Hippocampal formation (tissue), 2 donors: ENCODE measurements at places on chromosomes 2 and 18.

DNA sequence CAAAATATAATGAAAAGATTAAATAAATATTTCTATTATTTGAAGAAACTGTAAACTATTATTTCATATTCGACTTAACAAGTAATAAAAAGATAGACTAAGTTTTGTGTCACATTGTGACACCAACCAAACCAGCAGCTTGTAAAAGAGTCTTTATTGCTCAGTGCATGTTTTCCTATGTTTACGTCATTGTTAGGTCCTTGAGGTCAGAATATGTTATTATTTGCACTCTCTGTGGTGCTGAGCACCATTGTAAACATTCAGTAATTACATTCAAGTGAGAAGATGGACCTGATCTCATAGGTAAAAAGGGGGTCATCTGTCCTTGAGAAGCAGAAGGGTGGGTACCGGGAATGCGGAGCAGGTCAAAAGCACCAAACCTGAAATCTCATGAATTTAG lies 1999.1 kb upstream of the CELF4 start:
- DNase-seq: no peak

DNA sequence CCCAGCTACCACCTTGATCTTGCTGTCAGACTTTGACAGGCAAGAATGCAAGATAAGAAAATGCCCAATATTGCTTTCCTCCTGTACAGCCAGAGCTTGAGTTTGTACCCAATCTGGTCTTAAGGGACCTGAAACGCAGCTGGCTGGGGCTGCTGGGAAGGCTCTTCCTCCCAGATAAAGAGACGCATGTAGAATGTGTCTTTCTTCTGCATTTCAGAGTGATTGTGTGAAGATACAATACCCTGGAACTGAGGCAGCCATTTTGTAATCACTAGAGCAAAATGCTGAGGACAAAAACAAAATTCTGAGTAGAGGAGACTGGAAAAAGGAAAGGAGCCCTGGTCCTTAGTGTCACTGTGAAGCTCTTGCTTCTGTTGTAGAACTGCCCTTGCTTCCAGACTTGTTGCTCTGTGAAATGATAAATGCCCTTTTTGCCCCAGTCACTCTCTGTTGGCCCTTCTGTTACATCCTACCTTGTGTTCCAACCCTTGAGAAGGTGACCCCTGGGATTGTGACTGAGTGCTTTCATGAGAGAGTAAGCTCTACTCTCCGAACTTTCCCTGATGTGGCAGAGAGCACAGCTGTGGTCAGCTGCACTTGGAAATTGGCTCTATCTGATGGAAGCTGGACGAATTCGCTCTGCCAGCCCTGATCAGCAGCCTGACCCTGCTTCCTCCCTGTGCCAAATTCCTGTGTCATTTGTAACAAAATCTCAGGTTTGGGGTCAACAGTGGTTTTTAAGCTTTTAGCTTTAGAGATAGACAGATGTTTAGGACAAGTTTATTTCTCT lies 137.4 kb upstream of the RBMS1 start:
- DNase-seq: no peak

- no peak for DNase-seq
These were observed 72.7 kb upstream of the ITPRID2 start for GRCh38 chr2:181818840-181819239.

GRCh38 chr18:49030138-49030537 lies 79.4 kb upstream of the SMAD7 start:
- no peak for DNase-seq

GRCh38 chr2:233280114-233280693 lies 27.4 kb upstream of the SAG start:
- no peak for DNase-seq

DNA sequence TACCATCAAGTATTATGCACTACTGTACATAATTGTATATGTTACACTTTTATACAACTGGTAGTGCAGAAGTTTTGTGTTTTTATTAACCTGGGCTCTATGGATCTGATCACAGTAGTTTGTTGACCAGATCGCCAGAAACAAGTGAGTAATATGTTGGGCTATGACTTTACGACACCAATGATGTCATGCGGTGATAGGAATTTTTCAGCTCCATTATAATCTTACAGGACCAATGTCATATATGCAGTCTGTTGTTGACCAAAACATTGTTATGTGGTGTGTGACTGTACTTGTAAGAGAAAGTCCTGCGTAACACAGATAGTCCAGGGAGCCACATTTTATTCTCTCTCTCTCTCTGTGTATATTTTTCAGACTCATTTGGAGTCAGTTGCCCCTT lies 4.5 kb upstream of the ACOXL start:
- no peak for DNase-seq

- DNase-seq: no peak
These were observed 161.6 kb downstream of the RDH14 start for GRCh38 chr2:18398833-18399232.

DNA sequence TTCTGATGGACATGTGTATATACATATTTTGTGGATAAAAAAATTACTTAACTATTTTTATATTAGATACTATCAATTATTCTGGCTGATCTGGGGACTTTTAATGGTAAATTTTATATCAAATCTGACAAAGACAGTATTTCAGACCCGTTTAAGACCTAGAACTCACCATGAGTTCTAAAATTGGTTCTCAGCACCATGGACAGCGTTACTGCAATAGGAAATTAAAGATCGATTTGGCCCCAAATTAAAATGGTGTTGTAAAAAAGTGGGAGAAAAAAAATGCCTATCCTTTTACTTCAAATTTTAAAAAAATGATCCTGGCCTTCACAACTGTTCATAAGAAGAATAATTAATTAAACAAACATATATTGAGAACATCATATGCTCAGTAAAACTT lies 919 bp upstream of the SCN2A start:
- DNase-seq: no peak

- no peak for DNase-seq
These were observed 115.0 kb downstream of the MREG start for GRCh38 chr2:215898363-215898762.

DNA sequence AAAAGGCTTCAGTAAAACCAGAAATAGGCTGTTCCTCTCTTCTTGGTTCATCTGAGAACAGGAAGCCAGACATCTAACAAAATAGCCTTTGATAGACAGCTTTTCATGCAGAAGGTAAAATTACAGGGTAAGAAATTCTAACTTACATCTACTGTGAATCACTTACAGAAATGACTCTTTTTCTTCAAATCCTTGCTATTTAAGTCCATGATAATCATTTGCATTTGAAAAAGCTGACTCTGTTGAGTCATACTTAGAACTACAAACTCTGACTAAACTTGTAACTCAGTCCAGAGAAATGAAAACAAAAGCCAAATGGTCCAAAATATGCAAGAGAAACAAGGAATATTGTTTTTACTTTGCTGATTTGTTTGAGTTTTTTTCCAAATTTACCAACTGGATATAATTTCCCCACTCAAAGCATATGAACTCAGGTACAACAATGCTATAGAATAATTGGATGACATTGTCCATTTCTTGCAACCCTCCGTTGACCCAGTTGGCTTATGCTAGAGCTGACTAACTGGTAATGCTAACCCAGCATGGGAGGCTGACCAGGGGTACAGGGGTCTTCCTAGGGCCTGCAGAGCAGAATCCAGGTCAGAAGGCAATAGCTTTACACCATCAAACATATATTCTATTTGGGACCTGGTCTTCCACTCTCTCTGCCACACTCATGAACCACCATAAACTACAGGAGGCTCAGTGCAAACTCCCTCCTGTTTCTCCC lies 18.8 kb upstream of the MREG start:
- no peak for DNase-seq

GRCh38 chr18:4450065-4450658 lies 4.9 kb downstream of the DLGAP1 start:
- DNase-seq: no peak

DNA sequence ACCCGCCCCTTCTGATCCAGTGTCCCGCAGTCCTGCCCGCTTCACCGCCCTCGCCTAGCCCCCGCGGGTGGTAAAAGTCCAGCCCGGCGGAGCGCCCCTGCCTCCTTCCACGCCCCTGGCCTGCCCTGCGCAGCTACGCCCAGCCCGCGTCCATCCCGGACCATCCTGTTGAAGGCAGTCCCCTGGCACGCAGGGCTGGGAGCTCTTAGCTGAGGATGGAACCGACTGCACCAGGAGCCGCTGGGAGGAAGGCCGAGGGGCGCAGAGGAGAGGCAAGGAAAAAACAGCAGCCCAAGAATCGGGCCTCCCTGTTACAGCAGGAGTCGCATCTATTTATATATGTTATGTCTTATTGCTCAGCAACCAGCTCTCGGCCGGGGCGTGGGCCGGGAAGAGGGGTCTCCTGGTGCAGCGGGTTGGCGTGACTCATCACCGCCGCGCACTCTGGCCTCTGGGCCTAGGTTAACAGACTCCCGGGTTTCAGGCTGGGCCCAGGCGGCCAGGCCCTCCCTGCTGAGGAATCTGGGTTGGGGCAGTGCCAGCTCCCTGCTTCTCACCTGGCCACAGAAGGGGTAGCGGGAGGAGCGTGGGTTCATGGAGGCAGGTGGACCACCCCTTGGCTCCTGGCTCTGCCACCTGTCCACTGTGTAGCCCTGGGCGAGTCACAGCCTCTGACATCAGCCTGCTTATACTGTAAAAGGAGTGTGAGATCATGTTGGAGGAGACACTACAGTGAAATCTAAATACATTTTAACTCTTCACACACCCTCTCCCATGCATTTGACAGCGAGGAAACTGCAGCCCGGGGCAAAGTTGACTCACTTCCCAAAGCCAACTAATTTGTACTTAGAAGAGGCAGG lies 13.4 kb upstream of the MAP3K2 start:
- no peak for DNase-seq

GRCh38 chr18:68588169-68588568 lies 126.7 kb downstream of the TMX3 start:
- no peak for DNase-seq

GRCh38 chr2:177036747-177037146 lies 175.8 kb upstream of the HNRNPA3 start:
- DNase-seq: no peak

DNA sequence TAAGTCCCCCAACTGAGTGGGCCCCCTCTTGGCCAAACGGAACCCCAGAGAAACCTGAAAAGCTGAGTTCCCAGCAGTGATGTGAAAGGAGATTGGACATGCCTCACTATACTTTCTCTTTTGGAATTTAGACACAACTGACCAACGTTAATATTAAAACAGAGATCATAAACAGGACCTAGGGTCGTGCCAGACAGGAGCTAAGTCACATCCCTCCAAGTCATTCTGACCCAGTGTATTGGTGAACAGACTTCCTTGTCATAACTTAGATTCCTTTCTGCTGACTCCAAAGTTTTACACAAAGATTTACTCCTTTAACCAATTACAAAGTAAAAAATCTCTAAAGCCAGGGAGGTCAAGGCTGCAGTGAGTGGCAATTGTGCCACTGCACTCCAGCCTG lies 46.9 kb downstream of the UXS1 start:
- no peak for DNase-seq

GRCh38 chr2:205721057-205721449 lies 38.8 kb downstream of the NRP2 start:
- no peak for DNase-seq

- DNase-seq: no peak
These were observed at the start of gene CDH7 for GRCh38 chr18:65750389-65751154. CDH7 (plus strand) TSS chr18:65751012; CDS start chr18:65762843, 11,831 bp downstream.

- no peak for DNase-seq
These were observed 143.1 kb downstream of the FHOD3 start for GRCh38 chr18:36440614-36441013.
